ENCODE measurements at places on chromosomes 4 and X. TPM values are rescaled to one million over a fixed set of nuclear protein-coding genes. Genes with fewer than 3 reads are reported as not detected.

Gene NALF2
- total RNA-seq: 1.8 TPM

Gene PPP2R2C
- 0.49 TPM for total RNA-seq

- no peak for DNase-seq
Observed at GRCh38 chr4:176014583-176015108, 51.0 kb upstream of the WDR17 start.

DNA sequence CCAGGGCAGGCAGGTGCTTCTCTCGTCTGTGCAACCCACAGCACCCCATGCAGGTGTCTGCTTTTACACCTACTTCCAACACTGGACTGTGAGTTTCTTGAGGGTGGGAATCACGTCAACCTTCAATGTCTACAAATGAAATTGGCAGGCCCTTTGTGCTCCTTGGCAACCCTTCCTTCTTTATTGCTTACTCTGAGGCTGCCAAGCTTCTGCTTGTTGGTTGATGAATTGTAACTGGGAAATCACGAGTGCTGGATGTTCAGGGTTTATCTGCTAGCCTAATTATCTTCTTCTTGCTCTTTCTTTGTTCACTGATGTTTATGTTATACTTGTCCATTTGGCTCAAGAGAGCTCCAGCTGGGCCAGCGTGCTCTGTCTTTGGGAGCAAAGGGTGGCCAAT is 2.5 kb upstream of the DGAT2L6 start:
- DNase-seq: no peak

Gene VAMP7
- total RNA-seq: 23.7 TPM

Gene CYP2U1
- total RNA-seq: 8.1 TPM

Gene SPANXN3
- not detected for total RNA-seq
